ENCODE measurements at places on chromosomes 2 and 18. TPM values are rescaled to one million over a fixed set of nuclear protein-coding genes. Genes with fewer than 3 reads are reported as not detected.

- DNase-seq = no peak
Measured at GRCh38 chr2:207129821-207130220, 35.9 kb downstream of the KLF7 start.

DNA sequence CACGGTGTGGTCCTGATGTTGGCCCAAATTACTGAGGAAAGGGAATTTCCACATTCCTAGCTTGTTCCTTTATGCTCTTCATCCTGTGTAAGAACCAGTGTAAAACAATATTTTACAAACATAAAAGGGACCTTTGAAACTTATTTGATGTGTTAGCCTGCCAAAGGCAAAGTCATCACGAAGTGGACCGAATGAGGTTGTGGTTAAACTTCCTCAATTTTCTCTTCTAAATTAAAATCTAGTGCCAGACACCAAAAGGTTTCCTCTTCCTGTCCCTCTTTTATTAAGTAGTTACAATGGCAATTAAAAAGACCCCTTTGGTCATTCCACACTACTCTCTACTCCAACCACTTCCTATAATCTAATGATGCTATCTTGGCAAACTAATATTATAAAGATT is 279.8 kb downstream of the AFF3 start:
- DNase-seq = no peak

DNA sequence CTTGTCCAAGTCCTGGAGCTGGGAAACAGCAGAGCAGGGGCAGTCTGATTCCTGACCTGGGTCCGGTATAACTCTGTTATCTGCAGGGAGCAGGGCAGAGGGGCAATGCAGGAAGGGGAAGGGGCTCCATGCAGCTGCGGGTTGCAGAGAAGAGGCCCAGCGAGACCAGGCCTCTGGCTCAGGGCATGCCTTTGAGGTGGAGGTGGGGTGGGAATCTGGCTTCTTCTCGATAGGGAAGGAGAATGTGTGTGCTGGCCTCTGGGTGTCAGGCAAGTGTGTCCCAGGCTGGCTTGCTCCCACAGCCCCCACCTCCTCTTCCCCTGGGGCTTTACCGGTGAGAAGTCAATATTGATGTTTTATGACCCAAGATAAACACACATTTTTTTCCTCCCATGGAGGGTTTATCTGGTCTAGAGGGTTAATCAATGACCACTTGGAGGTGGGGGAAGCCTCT is 187.1 kb upstream of the HAAO start:
- no peak for DNase-seq

DNA sequence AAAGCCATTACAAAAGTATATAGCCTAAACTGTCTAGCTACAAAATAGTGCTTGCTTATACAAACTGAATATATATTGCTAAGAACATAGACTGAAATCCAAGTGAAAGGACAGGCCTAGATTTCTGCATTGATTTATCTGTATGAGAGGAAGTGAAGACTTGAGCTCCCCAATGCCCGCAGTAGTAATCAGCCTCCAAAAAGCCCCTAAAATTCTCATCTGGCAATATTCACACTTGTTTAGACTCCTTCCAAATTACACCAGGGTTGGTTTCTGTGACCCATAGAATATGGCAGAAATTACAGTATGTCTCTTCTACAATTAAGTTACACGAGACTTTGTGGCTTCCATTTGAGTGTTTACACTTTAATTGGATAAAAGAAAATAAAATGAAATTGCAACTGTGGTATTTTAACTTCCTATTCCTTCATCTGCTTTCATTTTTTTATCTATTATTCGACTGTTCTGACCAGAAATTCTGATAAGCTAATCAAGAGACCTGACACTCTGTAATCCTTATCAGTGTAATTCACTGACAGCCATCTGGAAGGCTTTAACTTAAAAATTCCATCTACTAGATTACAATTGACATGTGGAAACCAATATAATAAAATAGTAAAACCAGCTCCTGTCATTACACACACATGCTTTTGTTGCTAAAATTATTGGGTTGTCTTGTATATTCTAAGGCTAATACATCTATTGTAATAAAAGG is 21.1 kb downstream of the ABCB11 start:
- DNase-seq = no peak

- DNase-seq = no peak
Measured at GRCh38 chr2:85754313-85755095, 713 bp downstream of the ATOH8 start.

- DNase-seq = no peak
Measured at GRCh38 chr2:149394864-149395263, 64.5 kb downstream of the LYPD6 start.

- no peak for DNase-seq
Measured at GRCh38 chr2:232547991-232548390, 2.4 kb downstream of the TIGD1 start.

DNA sequence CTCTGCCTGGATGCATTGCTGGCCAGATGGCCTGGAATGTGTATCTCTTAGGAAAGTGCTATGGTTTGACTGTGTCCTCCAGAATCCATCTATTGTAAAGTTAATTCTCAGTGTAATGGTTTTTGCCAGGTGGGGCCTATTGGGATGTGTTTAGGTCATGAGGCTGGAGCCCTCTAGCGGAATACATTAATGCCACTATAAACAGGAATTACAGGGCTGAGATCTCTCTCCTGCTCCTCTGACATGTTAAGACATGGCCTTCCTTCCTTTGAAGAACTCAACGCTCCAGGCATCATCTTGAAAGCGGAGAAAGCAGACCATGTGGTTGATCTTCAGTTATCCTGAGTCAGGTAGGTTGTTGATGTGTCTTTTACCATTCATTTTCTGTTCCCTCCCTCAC is 276.4 kb downstream of the RPIA start:
- DNase-seq = no peak

DNA sequence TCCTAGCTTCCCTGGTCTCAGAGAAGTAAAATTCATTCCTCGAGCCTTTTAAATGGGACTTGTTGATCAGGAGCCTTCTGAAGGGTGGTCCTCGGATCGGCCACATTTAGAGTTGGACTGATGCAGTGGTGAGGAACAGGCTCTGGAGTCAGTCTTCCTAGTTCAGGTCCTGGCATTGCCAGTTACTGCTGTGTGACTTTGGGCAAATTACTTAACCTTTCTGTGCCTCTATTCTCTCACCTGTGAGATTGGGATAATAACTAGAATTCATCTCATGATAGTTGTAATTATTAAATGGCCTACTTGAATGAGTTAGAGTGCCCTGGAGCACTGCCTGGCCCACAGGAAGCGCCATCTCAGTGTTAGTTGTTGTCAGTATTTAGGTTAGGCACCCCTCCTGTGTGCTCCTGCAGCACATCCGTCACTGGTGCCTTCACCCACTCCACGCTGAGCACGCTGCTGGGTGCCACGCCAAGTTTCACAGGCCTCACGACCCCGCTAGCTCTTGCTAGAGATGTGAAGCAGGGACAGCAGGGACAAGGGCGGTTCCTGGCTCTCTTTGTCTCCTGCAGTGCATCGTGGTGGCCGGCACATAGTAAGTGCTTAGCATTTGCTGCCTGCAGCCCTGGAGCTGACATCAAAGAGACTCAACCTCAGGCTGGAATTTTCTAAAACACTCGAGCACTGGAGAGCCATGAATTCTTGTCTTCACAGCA is 122.9 kb downstream of the FAM210A start:
- DNase-seq = no peak

DNA sequence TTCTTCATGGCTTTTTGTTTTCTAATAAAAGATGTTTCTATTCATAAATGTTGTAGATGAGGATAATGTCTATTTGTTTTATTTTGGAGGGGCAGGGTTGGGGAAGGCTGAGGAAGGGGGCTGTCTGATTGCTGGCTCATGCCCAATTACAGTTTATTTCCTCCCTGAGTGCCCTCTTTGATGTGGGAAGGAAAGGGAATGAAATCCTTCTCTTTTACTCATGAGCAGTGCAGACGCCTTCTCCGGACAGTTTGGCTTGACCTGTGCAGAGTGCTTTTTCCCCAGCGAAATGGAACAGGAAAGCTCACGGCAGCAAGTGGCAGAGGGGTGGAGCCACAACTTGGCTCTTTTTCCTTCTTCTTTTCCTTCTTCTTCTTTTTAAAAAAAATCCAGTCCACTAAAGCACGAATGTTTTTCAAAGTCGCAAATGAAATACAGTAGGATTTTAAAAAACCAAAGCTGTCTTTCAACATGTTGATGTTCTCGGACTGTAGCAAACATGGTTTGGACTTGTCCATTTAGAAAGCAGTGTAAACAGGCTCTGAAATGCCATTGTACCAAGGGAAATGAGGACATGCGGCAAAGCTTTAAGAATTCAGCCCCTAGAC is 34.5 kb downstream of the RAB31 start:
- no peak for DNase-seq

- DNase-seq = no peak
Measured at GRCh38 chr2:43092520-43093179, 133.8 kb downstream of the ZFP36L2 start.

The FOSL2 gene
- 29.6 TPM for polyA plus RNA-seq

The LINC00305 gene
- polyA plus RNA-seq = 1.4 TPM

The KCNIP3 gene
- 10.0 TPM for polyA plus RNA-seq

The SLC5A7 gene
- 0.79 TPM for polyA plus RNA-seq

The UPP2 gene
- polyA plus RNA-seq = 0.57 TPM

The TMEM178A gene
- polyA plus RNA-seq = 84.4 TPM

The TAF4B gene
- polyA plus RNA-seq = 3.8 TPM

The FAM110C gene
- polyA plus RNA-seq = 17.9 TPM

The TUBA3D gene
- 0.32 TPM for polyA plus RNA-seq

Measured in left renal pelvis (tissue), 4 donors.